ENCODE measurements at places on chromosomes 11 and 22.

DNA sequence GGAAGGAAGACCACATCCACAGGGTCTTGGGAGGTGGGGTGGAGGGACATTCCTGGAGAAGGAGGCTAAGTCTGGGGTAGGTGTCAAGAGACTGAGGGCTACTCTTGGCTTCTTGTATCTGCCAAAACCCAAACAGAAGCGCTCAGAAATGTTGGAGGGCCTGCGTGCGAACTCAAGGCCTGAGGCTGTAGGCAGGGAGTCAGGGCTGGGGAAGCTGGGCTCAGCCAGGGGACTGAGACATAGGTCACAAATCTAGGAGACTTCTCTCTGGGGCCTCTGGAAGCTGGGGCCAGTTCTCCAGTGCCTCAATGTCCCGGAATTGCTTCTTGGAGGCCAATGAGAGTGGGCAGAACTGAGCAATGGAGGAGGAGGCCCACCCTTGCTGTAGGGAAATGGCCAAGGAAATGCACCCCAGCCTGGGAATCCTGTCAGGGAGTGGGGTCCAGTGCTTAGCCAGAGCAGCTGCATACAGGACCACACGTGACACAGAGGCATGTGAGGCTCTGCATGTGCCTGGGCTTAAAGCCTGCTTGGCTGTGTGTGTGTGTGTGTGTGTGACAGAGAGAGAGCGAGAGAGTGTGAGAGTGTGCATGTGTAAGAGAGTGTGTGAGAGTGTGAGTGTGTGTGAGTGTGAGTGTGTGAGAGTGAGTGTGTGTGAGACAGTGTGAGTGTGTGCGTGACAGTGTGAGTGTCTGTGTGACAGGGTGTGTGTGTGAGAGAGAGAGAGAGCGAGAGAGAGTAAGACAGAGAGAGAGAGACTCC lies 141.3 kb downstream of the ST3GAL4 start:
- no peak for DNase-seq

GRCh38 chr11:100872951-100873740 lies 186.1 kb downstream of the ARHGAP42 start:
- DNase-seq = no peak

DNA sequence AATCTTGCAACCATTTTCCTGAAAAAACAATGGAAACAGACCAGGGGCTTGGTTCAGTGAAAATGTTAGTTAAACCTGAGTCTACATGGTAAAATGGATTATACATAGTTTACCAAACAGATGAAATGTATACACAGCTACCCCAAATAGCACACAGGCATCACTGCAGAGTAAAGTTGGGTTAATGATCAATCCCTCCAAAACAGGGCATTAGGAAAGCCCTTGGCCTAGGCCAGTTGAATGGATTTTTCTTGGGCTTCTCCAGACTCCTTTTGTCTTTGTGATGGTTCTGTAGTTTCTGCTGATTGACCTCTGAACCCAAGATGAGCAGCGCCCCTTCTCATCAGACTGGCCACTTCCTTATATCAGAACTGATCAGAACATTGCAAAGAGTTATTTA lies 173.5 kb downstream of the RRAS2 start:
- no peak for DNase-seq

DNA sequence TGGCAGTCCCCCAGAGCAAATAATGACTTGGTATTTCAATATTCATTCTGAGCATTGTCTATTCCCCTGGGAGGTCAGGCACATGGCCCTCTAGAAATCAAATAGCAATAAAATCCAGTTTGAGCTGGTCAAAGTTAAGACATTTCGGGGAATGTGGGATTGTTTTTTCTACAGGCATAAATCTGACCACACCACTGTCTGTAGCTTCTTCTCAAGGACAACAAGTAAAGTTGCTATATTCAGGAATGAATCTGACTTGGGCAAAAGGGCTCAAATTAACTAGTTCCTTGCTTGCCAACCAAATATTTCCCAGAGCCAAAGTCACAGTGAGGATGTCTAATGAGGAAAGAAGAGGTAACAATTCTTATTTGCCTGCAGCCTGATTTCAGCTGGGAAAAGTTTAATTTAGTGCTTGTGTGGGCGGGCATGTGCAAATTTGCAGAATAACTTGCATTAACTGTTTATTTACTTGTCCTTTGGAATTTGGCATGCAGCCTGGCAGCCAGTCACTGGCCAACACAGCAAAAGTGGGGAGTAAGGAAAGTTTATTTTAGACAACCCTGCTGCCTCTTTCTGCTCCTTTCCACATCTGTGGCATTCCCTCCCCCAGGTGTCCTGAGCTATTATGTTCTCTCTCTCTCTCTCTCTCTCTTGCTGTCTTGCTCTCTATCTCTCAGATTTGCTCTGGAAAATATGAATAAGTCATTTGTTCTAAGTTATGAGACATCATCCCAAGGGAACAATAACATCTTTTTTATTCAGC lies 51.2 kb upstream of the ARHGAP20 start:
- no peak for DNase-seq

- DNase-seq = no peak
Observed at GRCh38 chr11:119459293-119459976, 36.5 kb upstream of the THY1 start.

GRCh38 chr11:16890442-16890841 lies 123.8 kb downstream of the PLEKHA7 start:
- DNase-seq = no peak

DNA sequence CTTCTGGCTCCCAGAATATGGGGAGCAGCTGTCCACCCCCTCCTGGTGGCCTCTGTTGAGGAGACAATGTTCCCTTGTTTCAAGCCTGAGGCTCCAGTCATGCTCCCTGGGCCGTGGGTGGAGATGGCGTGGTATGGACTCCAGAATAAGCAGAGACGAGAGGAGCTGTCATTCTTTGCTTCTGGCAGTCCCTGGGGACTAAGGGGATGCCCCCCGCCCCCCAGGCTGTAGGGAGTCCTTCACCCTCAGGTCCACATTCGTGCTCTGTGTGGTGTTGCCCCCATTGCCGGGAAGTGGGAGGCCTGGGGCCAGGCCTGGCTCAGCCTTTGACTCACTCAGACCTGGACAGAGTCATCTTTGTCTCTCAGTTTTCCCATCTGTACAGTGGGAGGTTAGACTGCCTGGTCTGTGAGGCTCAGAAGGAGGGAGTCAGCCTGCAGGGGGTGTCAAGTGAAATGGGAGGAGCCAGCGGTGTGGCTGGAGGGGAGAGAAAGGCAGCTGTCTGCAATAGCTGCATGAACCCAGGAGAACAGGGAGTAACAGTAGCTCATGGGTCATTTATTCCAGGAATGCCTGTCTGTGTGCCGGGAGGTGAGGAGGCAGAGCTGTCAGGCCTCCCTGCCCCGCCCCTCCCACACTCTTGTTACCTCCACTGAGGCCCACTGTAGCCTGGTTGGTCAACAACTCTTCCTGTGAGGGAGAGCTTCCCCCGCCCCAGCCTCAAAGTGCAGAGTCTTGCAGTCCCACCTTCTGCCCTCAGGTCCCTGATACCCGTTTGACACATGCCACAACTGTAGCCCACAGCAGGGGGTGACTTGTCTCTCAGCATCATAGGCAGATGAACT lies 6.3 kb downstream of the ARHGEF17 start:
- no peak for DNase-seq

DNA sequence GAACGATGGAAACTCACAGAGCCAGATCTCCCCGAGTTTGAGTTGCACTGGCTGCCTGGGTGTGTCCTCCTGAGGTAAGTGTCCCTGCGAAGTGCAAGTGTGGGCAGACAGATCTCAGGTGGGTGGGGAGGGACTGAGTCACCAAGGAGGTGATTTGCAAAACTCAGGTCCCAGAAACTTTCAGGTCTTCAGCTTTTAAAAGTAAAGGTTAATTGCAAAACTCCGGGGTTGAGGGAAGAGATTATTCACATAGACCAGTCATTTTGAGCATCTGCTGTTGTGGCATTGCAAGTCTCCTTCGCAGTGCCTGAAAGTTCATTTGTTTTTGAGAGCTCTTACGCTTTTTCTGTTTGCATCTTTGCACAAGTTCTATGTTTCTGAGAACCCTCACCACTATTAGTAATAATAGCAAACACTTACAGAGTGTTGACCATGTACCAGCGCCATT lies 7.1 kb downstream of the CD44 start:
- no peak for DNase-seq

DNA sequence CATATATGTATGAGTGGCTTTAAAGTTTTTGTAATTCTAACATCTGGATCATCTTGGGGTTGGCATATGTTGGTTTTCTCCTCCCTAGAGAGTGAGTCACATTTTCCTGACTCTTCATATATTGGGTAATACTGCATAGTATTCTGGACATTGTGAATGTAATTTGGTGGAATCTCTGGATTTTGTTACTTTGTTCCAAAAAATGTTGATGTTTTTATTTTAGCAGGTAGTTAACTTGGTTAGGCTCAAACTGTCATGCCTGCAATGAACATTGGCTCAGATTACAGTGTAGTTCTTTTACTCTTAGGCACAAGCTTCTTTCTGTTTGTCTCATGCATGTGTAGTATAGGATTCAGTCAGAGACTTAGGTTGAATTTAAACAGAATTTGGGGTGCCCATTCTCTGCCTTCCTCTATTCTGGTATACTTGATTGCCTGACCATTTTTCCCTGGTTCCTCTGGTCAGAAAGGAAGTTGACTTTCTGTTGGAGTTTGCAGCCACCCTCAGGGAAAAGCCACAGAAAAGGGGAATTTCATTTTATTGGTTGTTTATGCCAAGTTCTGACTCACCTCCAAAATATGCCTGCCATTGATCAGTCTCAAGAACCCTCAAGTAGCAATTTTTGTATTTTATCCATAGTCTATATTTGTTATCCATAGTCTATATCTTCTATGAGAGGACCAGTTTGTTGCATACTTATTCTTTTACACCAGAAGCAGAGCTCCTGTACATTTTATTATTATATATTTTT lies 151.7 kb downstream of the UVRAG start:
- no peak for DNase-seq

- no peak for DNase-seq
Observed at GRCh38 chr11:25970726-25971508, 361.0 kb upstream of the ANO3 start.

- no peak for DNase-seq
Observed at GRCh38 chr11:10824888-10825287, 16.2 kb upstream of the EIF4G2 start.

All from mesothelial cell of epicardium (in vitro differentiated cells).